ENCODE measurements at places on chromosomes 5 and 9.

GRCh38 chr5:10595672-10596309, 31.9 kb downstream of the ANKRD33B start:
- peak; percentile 74 for DNase-seq

DNA sequence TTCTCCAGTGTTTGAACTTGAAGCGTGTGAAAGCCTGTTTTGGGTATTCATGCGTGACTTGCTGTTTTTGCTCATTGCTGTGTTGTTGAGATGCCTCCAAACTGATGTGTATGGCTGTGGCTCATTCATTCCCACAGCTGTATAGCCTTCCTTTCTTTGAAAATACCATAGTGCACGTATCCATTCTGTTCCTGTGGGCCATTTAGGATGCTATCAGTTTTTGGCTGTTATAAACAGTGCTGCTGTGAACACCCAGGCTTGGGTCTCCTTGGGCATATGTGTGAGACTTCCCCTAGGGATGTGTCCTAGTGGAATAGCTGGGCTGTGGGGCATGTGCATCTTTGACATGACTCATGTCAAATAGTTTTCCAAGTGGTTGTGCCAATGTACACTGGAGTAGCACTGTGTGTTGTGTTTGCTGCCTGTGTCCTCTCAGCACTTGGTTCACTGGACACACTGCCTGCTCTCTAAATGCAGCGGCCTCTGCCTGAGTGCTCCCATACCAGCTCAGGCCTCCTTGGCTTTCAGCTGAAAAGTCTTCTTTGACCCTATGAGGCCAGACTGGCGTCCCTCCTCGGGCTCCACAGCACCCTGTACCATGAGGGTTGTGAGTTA, 102.6 kb upstream of the TBC1D2 start:
- no peak for DNase-seq

GRCh38 chr9:109765830-109766229, 14.2 kb upstream of the PALM2AKAP2 start:
- no peak for DNase-seq

- DNase-seq, result no peak
Observed at GRCh38 chr9:14515571-14516198, 177.5 kb downstream of the ZDHHC21 start.

- no peak for DNase-seq
Observed at GRCh38 chr9:137813651-137814415, 63.7 kb upstream of the CACNA1B start.

- no peak for DNase-seq
Observed at GRCh38 chr5:95403996-95404395, 12.8 kb downstream of the FAM81B start.

DNA sequence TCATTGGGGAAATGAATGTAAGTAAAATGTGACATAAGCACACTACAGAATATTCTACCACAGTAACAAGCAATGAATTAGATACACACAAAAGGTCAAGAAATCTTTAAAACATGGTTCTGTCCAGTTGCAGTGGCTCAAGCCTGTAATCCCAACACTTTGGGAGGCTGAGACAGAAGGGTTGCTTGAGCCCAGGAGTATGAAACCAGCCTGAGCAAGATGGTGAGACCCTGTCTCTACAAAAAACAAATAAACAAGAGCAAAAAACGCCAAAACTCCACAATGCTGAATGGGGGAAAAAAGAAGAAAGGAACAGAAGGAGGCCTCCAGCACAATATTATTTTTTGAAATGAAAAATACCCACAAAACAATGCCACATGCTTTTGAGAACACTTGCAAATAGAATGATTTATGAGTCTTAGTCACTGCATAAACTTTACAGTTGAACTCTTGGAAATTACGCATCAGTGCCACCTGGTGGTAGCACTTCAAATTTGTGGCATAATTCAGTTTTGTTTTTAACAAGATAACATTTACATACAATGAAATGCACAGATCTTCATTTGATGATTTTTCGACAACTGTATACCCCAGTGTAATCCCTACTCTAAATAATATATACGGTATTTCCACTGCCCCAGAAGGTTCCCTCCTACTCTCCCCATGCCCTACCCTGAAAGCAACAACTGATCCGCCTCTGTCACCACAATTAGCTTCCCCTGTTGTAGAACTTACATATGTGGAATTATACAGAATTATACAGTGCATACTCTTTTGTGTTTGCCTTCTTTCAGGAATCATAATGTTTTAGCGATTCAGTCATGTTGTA, 14.4 kb upstream of the SPINK4 start:
- DNase-seq, result peak; percentile 48

DNA sequence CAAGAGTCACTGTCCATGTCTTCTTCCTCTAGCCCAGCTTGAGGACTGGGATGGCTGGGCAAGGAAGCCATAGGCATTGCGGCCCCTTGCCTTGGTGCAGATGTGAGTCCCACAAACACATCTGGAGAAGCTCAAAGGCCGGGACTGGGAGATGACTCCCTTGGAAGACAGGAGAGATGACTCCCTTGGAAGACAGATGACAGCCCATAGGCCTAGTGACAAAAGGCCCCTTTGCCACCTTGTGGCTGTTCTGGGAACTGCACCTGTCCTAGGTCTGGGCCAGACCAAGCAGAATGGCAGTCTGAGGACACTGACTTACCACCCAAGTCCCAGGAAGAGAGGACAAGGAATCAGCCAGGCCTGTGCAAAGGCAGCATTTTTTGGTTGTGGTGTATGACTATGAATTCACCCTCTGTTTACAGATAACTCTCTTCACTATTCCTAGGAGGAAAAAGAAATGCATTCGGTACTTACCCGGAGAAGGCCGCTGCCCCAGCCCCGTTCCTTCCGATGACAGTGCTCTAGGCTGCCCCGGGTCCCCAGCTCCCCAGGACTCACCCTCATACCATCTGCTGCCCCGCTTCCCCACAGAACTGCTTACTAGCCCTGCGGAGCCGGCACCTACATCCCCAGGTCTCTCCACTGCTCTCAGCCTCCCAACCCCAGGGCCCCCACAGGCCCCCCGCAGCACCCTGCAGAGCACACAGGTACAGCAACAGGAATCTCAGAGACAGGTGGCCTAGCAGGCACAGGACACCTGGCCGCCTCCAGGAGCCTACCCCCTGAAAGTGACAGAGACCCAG, 30.8 kb downstream of the SKP1 start:
- DNase-seq, result peak; percentile 32

DNA sequence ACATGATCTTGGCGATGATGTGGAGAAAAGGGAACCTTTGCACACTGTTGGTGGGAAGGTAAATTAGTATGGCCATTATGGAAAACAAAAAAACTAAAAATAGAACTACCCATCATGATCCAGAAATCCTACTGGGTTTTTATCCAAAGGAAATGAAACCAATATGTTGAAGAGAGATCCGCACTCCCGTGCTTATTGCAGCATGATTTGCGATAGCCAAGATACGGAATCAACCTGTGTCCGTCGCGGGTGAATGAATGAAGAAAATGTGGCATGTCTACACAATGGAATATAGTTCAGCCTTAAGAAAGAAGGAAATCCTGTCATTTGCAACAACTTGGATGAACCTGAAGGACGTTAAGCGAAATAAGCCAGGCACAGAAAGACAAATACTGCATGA, 84.5 kb downstream of the TTLL11 start:
- DNase-seq, result no peak

DNA sequence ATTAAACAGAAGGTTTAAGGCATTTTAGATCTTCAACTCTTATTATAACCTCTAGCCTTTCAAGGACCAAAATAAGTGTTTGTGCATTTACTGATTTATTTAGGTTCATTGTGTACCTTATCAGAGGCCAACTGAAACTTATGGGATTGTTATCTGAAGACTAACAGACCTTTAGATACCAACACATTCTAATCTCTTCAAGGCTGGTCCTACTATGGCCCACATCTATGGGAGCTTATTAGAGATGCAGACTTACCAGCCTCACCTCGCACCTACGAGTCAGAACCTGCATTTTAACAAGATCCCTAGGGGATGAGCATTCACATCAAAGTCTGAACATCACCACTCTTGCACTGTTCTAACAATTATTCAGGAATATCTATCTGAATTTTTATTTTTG, 1.9 kb downstream of the IARS1 start:
- DNase-seq, result no peak

- DNase-seq, result no peak
Observed at GRCh38 chr5:71973563-71973962, 133.7 kb upstream of the MAP1B start.

DNA sequence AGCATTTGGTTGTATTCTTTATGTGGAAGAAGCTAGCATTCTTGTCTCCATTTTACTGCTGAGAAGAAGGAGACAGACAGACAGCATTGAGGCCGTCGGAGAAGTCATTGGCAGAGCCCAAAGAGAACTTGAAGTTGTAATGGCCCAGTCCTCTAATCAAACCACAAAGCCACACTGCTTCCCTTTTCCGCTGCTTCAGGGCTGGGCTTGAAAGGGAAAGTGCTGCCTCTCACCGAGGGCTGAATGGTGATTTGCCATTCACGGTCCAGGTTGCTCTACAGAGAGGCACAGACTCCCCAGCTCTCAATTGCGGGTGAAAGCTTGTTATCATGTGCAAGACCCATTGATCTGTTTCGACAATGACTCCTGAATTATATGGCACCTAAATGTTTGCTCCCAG, 25.6 kb upstream of the POU4F3 start:
- no peak for DNase-seq

DNA sequence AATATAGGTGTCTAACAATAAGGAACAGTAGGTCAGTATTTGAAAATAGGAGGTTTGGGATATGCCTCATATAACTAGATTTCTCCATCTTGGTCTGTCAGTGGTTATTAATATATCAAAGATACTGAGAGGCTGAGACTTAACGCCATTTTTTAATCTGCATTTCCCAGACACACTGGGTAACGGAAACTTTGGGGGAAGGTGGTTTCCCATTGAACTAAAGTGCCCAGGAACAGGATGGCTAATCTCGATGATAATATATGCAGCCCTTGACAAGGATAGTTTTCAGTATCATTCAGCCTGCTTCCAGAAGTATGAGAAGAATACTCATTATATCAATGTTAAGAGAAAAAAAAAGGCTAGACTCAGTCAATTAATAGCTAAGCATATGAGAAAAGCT, 30.7 kb downstream of the EFNA5 start:
- no peak for DNase-seq

GRCh38 chr9:35106343-35106730, 3.4 kb upstream of the STOML2 start:
- no peak for DNase-seq

- no peak for DNase-seq
Observed at GRCh38 chr5:145941096-145941447, 4.7 kb downstream of the SH3RF2 start.

- DNase-seq, result no peak
Observed at GRCh38 chr5:132837868-132838267, 7.4 kb upstream of the SHROOM1 start.

GRCh38 chr5:172496671-172497371, 42.5 kb upstream of the SH3PXD2B start:
- no peak for DNase-seq

DNA sequence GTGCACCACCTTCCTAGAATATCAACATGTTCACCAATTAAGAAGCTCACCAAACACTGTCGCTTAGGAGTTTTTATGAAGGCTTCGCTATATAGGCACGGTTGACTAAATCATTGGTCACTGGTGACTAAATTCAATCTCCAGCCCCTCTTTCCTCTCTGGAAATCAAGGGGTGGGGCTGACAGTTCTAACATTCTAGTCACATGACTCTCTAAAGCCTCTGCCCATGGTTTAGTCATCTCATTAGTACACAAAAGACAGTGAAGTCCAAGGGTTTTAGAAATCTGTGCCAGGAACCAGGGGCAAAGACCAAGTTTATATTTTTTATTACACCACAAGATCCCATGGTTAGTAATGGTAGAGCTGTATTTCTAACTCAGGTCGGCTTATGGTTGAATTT, 243.2 kb downstream of the ELAVL2 start:
- no peak for DNase-seq

DNA sequence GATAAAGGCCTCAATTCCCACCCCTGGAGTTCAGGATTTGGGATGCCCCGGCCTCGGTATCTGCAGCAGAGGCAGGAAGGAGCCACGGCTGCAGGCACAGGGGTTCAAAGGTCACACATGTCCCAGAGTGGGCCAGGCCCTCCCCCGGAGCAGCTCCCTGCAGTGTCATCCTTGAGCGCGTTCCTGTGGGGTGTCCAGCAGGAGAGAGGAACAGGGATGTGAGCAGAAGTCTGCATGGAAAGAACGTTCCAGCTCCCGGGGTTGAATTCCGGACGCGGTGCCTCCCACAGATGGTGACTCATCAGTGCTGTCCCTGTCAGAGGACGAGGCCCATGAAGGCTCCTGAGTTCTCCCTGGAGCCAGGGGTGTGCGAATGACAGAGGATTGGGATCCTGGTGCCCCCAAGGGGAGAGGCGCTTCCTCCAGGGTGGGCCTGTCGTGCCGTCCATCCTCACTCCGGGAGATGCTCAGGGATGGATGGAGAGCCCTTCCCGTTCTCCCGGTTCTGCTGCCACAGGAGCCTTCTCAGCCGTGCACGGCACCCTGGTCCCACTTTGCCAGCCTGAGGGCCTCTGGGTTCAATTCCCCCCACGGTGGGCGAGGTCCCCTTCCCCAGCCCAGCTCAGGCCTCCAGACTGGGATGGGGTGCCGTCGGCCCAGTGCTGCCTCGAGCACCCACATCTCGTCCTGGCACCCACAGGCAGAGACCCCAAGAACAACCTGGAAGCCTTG, 3.1 kb downstream of the LCN1 start:
- no peak for DNase-seq

- peak; percentile 18 for DNase-seq
Observed at GRCh38 chr5:83925321-83925954, 204.8 kb upstream of the HAPLN1 start.

GRCh38 chr5:173881811-173882575, 6.2 kb upstream of the CPEB4 start:
- no peak for DNase-seq

DNA sequence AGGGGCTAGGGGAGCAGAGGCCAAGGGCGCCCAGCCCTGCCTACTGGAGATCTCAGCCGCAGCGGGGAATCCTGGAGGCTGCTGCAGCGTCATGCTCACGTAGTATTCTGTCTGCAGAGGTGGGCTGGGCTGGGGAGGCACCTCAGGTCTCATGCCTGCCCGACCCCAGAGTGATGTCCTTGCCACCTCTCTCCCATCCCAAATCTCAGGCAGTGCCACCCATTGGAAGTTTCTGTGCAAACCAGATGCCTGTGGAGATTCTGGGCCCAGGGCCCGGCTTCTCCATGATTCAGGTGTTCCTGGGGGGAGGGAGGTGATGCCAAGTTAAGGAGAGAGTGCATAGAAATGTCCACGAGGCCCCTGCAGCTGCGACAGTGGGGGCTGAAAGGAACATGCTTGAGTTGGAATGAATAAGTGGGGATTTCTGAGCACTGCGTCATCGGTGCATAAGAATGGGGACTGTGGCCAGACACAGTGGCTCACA, 72.0 kb downstream of the ANKRD33B start:
- DNase-seq, result no peak

All from SW 1271 (cell line).